ENCODE measurements at places on chromosomes 12 and 14.

DNA sequence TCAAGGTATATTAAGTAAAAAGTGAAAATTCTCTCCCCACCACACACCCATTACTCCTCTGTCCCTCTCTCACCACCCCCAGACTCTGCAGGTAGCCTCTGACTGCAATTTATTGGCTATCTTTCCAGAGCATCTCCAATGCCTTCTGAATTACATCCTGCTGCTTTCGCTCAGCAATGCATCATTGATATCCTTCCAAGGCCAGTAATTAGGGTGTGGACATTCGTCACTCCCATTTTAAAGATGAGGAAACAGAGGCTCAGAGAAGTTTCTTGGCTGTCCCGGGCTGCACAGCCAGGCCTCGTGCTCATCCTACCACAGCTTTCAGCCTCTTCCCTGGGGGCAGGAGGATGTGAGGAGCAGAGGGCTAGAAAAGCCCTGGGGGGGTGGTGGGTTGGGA lies 23.6 kb upstream of the PGF start:
- H3K27me3 ChIP-seq = no peaks in the 10 kb centered on the region
- no peaks in the 10 kb centered on the region for H3K36me3 ChIP-seq
- no peak overlapping the region for H3K4me3 ChIP-seq
- H3K4me1 ChIP-seq = no peaks in the 10 kb centered on the region
- no peak overlapping the region for H3K27ac ChIP-seq
- DNase-seq = no peak

- no peak for DNase-seq
- H3K4me1 ChIP-seq = no peaks in the 10 kb centered on the region
- H3K27me3 ChIP-seq = no peaks in the 10 kb centered on the region
- H3K36me3 ChIP-seq = no peaks in the 10 kb centered on the region
Measured at GRCh38 chr12:72509891-72510290, 237.7 kb downstream of the TRHDE start.

GRCh38 chr12:102907918-102908317 lies 9.1 kb downstream of the PAH start:
- no peak for DNase-seq
- H3K27ac ChIP-seq = no peak overlapping the region
- H3K36me3 ChIP-seq = no peaks in the 10 kb centered on the region
- H3K4me3 ChIP-seq = no peak overlapping the region

DNA sequence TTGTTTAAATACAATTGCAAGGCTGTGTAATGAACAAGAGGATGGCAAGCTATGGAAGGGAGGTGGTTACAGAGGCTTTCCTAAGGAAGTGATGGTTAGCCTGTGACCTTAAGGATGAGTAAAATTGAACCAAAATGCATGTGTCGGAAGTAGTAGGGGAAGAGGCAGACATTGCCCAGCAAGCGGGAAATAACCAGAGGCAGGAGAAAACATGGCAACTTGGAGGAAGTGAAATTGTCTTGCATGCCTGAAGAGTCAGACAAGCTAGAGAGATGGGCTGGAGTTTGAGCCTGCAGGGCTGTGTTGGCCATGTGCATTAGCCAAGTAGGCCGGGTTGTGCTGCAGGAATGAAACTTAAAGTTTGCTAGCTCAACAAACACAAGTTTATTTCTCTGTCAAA lies 96.2 kb downstream of the BTG1 start:
- no peaks in the 10 kb centered on the region for H3K36me3 ChIP-seq
- H3K4me1 ChIP-seq = no peaks in the 10 kb centered on the region
- no peaks in the 10 kb centered on the region for H3K27me3 ChIP-seq
- H3K4me3 ChIP-seq = no peak overlapping the region

- no peaks in the 10 kb centered on the region for H3K27me3 ChIP-seq
- no peak for DNase-seq
- H3K36me3 ChIP-seq = no peaks in the 10 kb centered on the region
- peaks cover 8% of the 10 kb centered on the region for H3K4me1 ChIP-seq
Measured at GRCh38 chr14:68768316-68768715, 24.6 kb downstream of the ZFP36L1 start.

DNA sequence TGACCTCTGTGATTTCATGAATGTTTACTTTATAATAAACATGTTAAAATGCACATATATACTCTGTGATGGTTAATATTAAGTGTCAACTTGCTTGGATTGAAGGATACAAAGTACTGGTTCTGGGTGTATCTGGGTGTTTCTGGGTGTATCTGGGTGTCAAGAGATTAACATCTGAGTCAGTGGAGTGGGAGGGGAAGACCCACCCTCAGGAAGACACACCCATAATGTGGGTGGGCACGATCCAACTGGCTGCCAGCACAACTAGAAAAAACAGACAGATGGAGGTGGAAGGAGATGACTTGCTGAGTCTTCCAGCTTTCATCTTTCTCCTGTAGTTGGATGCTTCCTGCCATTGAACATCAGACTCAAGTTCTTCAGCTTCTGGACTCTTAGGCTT lies 11.9 kb downstream of the NUP37 start:
- DNase-seq = no peak
- no peak overlapping the region for H3K4me3 ChIP-seq
- no peak overlapping the region for H3K27ac ChIP-seq
- H3K4me1 ChIP-seq = no peaks in the 10 kb centered on the region
- H3K27me3 ChIP-seq = no peaks in the 10 kb centered on the region

DNA sequence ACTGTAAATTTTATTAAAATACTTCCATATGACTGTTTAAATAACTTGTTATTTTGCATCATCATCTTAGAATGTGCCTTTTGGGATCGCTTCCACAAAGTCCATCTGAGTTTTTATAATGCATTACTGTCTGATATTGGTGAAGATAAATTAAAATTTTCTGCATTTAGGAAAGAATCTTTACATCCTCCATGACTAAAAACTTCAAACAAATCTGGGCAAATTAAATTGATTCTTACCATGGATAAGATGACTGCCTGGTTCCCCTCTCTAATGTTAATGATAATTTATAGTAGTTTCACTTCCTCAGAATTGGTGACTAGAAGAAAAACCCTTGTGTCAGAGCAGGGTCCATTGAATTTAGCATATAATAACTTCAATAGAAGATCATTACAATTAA lies 94.7 kb upstream of the SLC38A4 start:
- DNase-seq = no peak
- H3K4me3 ChIP-seq = no peak overlapping the region
- H3K27me3 ChIP-seq = no peaks in the 10 kb centered on the region
- no peaks in the 10 kb centered on the region for H3K4me1 ChIP-seq
- H3K36me3 ChIP-seq = no peaks in the 10 kb centered on the region
- H3K27ac ChIP-seq = no peak overlapping the region

DNA sequence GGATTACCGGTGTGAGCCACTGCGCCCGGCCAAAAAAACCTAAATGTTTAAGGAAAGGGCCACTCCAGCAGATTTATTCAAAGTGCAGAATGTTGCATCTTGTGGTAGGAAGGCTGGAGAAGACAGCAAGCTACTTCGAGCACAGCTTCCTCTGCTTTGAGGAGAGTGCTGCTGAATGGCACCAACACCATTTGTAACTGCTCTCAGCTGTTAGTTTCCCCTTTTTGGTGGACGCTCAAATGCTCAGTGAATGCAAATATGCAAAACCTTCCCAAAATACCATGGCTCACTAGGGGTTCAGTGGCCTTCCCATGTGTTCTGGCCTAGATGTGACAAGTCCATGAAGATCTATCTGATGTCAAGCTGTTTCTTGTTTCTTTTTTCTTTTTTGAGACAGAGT lies 2.9 kb upstream of the TDRD9 start:
- H3K27me3 ChIP-seq = no peaks in the 10 kb centered on the region
- H3K27ac ChIP-seq = no peak overlapping the region
- peaks cover 5% of the 10 kb centered on the region for H3K4me1 ChIP-seq

GRCh38 chr12:70120970-70121369 lies 122.3 kb upstream of the CNOT2 start:
- no peak overlapping the region for H3K27ac ChIP-seq
- no peak for DNase-seq
- H3K27me3 ChIP-seq = no peaks in the 10 kb centered on the region
- no peaks in the 10 kb centered on the region for H3K36me3 ChIP-seq
- no peaks in the 10 kb centered on the region for H3K4me1 ChIP-seq

DNA sequence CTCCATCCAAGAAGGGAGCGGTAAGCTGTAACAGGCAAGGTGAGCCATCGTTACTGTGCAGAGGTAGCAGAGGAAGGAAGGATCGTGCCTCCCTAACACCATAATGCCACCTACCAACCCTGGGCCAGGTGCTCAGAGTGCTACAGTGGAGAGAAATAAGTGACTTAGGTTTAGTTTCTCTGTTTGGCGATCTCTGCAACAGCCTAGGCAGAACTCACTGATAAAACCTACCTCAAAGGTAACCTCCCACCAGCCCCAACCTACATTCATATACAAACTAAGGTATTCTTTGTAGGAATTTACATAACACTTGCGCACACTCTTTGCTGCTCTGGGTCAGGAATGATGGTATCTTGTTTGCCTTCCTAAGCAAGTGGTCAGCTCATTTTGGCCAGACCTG lies 93.4 kb upstream of the TMEM132D start:
- DNase-seq = no peak
- no peaks in the 10 kb centered on the region for H3K36me3 ChIP-seq
- no peak overlapping the region for H3K4me3 ChIP-seq
- no peak overlapping the region for H3K27ac ChIP-seq
- no peaks in the 10 kb centered on the region for H3K27me3 ChIP-seq

DNA sequence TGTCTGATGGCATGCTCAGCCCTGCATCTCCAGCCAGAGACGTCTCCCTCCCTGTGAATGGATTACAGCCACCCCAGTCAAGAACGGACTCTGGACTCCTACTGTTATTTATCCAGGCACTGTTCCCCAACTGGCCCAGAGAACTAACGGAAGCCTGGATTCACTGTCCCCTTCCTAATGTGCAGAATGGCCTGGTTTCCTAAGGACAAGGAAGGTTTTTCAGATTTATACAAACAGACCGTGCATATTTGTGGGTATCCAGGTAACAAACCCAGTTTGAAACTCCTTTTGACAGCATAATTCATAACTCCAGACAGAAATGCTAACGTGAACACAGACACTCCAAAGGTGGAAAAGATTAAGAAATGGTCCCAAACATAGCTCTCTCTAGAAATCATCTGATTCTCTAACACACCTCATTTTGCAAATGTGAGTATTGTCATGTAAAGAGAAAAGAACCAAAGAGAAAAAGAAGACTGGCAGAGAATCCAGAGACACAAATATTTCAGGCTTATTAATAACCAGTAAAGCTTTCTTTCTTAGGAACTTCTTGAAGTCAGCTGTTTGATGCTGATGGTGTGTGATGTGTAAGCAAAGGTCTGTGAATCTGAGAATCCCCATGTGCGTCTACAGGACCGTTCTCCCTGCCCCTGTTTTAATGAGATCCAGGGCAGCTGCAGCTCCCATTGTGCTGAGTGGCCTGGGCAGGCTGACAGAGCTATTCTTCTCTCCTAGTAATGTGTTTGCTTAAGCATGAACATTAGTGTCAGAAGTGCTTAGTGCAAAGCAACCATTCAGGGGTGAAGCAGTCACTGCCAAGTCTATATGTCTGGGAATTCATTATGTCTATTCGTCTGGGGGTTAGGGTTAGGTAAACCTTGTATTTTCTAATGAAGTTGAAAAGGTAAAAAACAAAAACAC lies 86.8 kb upstream of the HIF1A start:
- no peak for DNase-seq
- no peak overlapping the region for H3K4me3 ChIP-seq
- H3K27ac ChIP-seq = peak overlapping the region; percentile 26
- no peaks in the 10 kb centered on the region for H3K4me1 ChIP-seq
- no peaks in the 10 kb centered on the region for H3K27me3 ChIP-seq
- no peaks in the 10 kb centered on the region for H3K36me3 ChIP-seq

- H3K36me3 ChIP-seq = no peaks in the 10 kb centered on the region
- no peak for DNase-seq
- H3K27ac ChIP-seq = no peak overlapping the region
- no peak overlapping the region for H3K4me3 ChIP-seq
- no peaks in the 10 kb centered on the region for H3K27me3 ChIP-seq
- H3K4me1 ChIP-seq = no peaks in the 10 kb centered on the region
Measured at GRCh38 chr14:40312296-40312695, 880.1 kb upstream of the FBXO33 start.

DNA sequence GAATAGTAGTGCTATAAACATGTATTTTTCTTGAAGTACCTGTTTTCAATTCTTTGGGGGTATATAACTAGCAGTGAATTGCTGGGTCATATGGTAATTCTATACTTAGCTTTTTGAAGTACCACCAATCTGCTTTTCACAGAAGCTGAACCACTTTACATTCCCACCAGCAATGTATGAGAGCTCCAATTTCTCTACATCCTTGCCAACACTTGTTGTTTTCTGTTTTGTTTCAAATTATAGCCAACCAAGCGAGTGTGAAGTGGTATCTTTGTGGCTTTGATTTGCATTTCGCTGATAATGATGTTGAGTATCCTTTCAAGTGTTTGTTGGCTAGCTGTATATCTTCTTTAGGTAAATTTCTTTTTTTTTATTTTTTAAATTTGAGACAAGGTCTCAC lies 95.7 kb downstream of the PAPLN start:
- no peak overlapping the region for H3K4me3 ChIP-seq
- no peak overlapping the region for H3K27ac ChIP-seq
- no peaks in the 10 kb centered on the region for H3K27me3 ChIP-seq
- H3K4me1 ChIP-seq = peaks cover 9% of the 10 kb centered on the region

GRCh38 chr12:4379405-4379804 lies at the start of gene FGF23:
FGF23 (minus strand) TSS chr12:4379712; CDS start chr12:4379582, 130 bp downstream.
- H3K4me1 ChIP-seq = no peaks in the 10 kb centered on the region
- DNase-seq = no peak
- H3K4me3 ChIP-seq = no peak within 1 kb of the TSS
- H3K36me3 ChIP-seq = no peaks in the 10 kb centered on the region
- H3K27ac ChIP-seq = no peak within 1 kb of the TSS

GRCh38 chr12:39764944-39765560 lies 145.4 kb upstream of the ABCD2 start:
- no peak overlapping the region for H3K4me3 ChIP-seq
- H3K27me3 ChIP-seq = no peaks in the 10 kb centered on the region
- peaks cover 5% of the 10 kb centered on the region for H3K36me3 ChIP-seq
- DNase-seq = no peak

DNA sequence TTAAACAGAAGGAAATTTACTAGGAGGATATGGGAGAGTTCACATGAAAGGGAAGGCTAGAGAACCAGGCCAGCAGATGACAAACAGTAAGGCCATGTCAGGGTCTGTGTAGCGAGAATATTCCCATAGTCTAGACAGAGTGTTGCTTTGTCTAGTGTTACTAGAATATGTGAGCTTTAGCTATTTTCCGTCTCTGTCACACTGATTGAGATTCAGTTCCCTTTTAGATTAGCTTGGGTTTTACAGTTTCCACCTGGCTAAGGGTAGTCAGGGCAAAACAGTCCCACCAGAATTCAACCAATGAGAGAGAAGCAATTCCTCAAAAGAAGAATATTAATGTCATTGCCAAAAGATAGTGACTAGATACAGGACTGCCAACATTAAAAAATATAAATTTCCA lies 82.8 kb upstream of the MDM1 start:
- no peak overlapping the region for H3K27ac ChIP-seq
- DNase-seq = no peak
- no peaks in the 10 kb centered on the region for H3K27me3 ChIP-seq

Measured in adrenal gland (tissue), 19 donors.